Right ventricle myocardium inferior (tissue), 1 donor: ENCODE measurements at places on chromosomes 13 and 19. TPM values are rescaled to one million over a fixed set of nuclear protein-coding genes. Genes with fewer than 3 reads are reported as not detected.

The PIN1 gene
- total RNA-seq = 89.2 TPM

- DNase-seq = no peak
These were observed 2.3 kb downstream of the SPACA4 start for GRCh38 chr19:48608798-48609263.

The SRRM5 gene
- total RNA-seq = 0.16 TPM

The ERICH4 gene
- total RNA-seq = not detected

DNA sequence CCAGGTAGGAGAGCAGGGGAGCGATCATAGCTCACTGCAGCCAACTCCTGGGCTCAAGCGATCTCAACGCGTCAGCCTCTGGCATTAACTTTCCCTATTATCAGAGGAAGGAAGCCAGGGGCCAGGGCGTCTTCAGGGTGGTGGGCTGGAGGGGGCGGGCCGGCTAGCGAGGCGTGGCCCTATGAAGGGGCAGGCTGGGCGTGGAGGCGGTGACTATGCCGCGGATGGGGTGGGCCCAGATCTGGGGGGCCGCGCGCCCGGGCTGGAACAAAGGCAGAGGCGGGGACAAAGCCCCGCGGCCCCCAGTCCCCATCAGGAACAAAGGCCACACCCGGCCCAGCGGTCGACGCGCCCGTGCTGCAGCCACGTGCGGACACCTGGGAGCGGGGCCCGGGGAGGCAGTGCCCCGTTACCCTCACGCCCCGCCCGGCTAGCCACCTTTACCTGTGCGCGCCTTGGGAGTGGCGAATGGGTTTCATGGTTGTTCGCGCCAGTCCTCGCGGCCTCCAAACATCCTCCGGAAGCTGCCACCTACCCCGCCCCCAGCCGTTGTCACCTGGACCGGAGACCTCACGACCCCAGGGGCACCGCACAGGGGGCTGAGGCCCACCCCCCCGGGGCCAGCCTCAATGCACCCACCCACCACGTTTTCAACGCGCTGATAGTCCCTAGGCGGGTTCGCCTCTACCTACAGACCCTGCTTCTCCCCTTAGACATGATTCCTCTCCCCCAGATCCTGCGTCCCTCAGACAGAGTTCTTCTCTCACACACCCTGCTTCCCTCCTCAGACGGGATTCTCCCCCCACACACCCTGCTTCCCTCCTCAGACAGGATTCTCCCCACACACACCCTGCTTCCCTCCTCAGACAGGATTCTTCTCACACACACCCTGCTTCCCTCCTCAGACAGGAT, 5.4 kb upstream of the TRIM28 start:
- no peak for DNase-seq

GRCh38 chr13:99339736-99340397, 32.7 kb upstream of the GPR183 start:
- no peak for DNase-seq

- no peak for DNase-seq
These were observed 358.1 kb downstream of the OXGR1 start for GRCh38 chr13:96636001-96636709.

- no peak for DNase-seq
These were observed 7.4 kb upstream of the ESD start for GRCh38 chr13:46804391-46804815.

The APC2 gene
- 0.14 TPM for total RNA-seq

The CATSPERD gene
- not detected for total RNA-seq

GRCh38 chr13:104987621-104988020, 1547.8 kb downstream of the EFNB2 start:
- DNase-seq = no peak

DNA sequence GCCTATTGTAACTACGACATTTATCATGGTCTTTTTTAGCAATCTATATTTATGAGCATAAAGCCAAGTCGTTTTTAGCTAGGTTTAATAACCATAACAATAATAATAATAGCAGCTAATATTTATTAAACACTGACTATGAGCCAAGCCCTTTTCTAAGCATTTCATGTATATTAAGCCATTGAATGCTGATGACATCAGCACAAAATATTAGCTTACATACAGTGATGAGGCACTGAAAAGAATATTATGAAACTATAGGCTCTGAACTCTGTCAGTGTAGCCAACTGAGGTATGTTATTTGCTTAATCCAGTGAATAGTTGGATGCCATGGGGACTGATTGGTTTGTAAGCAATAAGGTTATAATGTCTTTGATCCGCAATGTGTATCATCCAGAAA, 235.2 kb downstream of the NDFIP2 start:
- no peak for DNase-seq

GRCh38 chr13:80276371-80277289, 64.3 kb downstream of the SPRY2 start:
- DNase-seq = no peak

DNA sequence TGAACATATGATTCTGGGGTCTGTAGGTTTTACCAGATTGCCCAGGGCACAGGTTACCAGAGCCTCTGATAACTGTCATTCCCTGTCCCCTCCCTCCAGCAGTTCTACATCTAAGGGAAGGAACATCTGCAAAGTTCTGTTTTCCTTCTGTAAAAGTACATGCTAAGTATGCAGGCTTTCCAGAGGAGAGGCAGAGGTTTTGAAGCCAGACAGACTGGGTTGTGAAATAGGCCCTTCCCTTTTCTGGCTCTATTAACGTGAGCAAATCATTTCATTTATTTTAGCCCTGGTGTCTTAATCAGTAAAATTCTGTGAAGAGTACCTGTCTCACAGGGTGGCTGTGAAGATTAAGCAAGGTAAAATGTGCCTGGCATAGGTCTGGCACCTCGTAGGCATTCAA, 66.1 kb upstream of the C1QTNF9 start:
- no peak for DNase-seq

DNA sequence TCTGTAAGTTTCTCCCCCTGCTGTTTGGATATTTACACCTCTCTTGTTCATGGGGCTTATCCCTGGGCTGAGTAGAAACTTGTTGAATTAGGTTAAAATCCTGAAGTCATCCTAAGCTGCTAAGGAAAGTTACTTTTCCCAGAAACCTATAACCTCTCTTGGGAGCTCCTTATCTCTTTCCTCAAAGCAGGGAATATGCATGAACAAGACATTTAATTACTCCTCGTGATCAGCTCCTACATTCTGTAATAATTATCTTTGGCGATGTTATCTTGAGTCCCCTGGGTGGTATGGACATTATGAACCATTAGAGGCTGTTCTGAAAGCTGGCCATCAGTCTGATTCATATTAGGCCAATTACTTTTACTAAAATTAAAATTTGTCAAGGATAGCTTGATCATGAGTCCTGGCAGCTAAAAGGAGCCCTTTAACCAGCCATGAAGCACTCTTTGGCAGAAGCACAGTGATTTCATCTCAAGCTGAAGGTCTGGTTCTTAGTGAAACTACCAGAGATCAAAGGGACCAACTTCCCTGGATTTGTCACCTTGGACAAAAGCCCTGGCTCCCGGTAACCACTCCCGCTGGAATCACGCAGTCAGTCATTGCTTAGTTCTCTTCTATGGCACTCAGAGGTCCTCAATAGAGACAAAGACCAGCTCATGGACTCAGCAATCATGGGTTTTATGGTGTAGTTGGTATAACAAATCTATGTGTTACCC, 811.8 kb downstream of the UQCRFS1 start:
- DNase-seq = no peak

DNA sequence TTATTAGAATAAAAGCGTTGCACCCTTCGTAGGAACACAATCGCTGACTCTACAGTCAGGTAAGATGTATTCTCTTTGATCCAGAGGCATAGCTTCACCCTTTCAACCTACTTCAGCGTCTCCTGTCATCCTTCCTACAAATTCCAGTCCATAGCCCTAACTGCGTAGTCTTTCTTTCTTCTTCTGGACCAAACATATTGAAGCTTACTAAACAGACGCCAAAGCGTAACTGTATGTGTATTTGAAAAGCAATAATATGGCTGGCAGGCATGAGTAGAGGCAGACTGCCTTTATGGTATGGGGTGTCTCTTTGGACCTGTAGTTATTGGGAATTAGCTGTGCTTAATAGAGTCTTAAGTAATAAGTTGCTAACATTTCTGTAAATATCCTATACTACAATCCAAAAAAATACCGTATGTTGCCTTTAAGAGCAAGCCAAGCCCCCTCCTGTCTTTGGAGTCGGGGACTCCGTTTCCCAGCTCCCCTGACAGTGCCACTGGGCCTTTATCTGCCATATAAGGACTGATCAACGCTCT, 392 bp upstream of the ZNF548 start:
- no peak for DNase-seq

The ZNF667 gene
- total RNA-seq = 7.0 TPM

The SHC2 gene
- total RNA-seq = 10.7 TPM

The LGALS13 gene
- total RNA-seq = not detected

The ZNF793 gene
- total RNA-seq = 5.4 TPM

DNA sequence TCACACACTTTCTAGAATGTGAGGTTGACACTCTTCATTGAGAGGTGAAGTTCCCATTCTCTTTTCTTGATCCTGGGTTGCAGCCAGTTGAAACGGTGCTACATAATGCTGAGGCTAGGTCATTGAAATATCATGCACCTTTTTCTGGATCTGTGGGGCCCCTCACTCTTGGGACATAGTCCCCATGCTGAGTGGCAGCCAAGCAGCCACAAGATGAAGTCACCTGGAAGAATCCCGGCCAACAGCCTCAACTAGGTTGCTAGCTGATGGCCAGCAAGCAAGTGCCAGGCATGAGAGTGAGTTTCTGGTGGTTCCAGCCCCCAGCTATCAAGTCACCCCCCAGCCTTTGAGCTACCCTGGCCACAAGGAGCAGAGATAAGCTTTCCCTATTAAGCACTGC, 148.5 kb upstream of the TSHZ3 start:
- no peak for DNase-seq

The FGF9 gene
- total RNA-seq = 12.6 TPM

DNA sequence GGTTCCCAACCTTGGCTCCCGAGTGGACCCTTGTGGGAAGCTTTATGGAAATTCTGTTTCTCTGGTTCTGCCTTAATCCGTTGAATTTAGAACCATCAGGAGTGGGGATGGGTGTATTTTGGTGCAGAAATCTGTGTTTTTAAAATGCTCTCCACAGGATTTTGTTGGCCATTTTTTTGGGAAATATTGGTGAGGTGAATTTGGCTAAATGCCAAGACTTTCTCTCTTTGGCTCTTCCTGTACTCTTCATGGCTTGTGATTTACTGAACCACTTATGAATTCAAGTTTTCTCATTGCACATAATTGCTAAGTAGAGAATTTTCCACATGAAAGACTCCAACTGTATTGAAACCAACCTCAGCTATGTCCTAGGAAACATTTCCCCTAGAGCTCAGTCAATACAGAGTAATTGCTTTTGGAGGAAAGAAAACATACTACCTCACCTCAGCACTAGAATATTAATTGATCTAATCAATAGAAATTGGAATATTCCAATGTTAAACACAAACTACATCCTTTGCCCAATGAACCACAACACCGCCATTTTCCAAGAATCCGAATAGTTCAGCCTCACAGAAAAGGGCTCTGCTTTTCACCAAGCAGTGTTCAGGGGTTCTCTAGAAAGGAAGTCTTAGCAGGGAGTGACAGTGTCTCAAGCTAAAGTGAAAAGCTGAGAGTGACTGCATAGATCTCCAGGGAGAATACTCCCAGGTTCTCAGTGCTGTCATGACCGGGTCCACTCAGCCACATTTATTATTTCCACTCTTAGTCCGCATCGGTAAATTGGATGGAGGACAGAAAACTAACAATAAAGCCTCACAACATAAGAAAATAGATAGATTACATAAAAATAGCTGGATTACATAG, 60.3 kb downstream of the ERCC5 start:
- no peak for DNase-seq

- DNase-seq = no peak
These were observed 24.0 kb upstream of the MIER2 start for GRCh38 chr19:368630-369024.

- DNase-seq = no peak
These were observed 23.0 kb upstream of the LAMP1 start for GRCh38 chr13:113273851-113274590.

DNA sequence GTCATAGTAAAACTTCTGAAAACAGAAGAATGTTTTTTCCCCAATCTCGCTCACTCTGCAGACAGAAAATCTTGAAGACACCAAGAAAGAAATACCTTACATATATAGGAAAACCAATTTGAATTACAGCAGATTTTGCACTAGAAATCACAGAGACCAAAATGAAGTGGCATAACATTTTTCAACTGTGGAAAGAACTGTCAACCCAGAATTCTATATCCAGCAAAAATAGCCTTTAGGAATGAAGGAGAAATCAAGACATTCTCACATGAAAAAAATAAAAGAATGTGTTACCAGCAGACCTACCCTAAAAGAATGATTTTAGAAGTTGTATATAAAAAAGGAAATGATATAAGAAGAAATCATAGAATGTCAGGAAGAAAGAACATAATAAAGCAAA, 28.7 kb downstream of the CCDC122 start:
- no peak for DNase-seq

The FBXO27 gene
- 15.1 TPM for total RNA-seq

The TRIM28 gene
- total RNA-seq = 143 TPM

DNA sequence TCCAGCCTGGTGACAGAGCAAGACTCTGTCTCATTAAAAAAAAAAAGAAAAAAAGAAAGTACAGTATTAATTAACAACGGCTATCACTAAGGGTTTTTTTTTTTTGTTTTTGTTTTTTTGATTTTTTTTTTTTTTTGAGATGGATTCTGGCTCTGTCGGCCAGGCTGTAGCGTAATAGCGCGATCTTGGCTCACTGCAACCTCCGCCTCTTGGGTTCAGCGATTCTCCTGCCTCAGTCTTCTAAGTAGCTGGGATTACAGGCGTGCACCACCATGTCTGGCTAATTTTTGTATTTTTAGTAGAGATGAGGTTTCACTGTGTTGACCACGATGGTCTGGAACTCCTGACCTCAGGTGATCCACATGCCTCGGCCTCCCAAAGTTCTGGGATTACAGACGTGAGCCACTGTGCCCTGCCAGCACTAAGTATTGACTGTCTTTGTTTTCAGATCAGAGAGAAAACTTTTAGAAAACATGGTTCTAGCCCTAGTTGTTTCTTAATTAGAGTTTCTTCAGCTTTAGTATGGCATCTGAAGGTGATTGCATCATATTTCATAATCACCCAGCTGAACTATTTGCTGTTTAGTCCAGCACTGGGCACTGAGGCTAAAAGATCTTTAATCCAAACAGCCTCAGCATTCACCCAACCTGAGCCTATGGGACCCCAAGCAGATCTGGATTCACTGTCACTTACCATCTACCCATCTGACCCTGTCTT, 2.7 kb upstream of the GATAD2A start:
- no peak for DNase-seq

The SPRYD7 gene
- 11.4 TPM for total RNA-seq

The ACP7 gene
- total RNA-seq = not detected

DNA sequence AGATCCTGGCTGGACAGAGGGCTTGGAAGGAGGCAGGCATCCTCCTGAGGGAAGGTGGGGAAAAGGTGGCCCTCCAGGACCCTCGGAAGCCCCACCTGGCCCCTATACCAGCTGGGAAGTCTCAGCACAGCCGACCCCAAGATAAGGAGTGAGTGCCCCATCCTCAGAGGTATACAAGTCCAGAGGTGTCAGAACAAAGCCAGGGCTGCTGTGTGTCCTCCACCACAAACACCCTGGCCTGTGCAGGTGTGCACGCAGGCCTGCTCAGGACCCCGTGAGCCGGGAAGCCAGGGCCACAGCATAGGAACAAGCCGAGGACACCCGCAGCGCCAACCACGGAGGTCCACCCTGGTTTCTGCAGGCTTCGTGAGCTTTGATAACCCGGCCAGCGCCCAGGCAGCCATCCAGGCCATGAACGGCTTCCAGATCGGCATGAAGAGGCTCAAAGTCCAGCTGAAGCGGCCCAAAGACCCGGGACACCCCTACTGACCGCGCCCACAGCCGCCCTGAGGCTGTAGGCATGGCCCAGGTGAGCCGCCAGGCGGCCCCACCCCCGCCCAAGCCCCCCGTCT, 68.6 kb downstream of the CELF5 start:
- DNase-seq = no peak

The ZNF497 gene
- 0.19 TPM for total RNA-seq

The TNFRSF19 gene
- total RNA-seq = 36.5 TPM
